ENCODE measurements at places on chromosomes 13 and 19.

- no peak for DNase-seq
Observed at GRCh38 chr13:40755082-40755700, 15.8 kb downstream of the MRPS31 start.

- no peak for DNase-seq
Observed at GRCh38 chr13:59671881-59672280, 491.8 kb downstream of the DIAPH3 start.

- DNase-seq, result no peak
Observed at GRCh38 chr13:80510686-80511085, 169.8 kb upstream of the SPRY2 start.

DNA sequence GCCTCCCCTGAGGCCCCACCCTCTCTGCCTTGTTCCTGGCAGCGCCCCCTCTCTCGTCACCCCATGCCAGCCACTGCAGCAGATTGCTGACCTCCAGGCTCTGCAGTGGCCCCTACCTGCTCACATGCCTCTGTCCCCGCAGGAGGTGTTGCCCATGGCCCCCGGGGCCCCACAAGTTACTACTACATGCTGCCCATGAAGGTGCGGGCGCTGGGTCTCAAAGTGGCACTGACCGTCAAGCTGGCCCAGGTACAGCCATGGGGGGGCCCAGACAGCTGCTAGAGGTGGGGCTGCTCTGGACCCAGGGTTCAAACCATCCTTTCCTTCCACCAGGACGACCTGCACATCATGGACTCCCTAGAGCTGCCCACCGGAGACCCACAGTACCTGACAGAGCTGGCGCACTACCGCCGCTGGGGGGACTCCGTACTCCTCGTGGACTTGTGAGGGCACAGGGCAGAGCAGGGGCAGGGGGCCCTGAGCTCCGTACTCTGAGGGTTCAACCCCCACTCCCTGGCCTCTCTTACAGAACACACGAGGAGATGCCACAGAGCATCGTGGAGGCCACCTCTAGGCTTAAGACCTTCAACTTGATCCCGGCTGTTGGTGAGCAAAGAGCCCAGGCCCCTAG lies 6.2 kb downstream of the MRPL4 start:
- DNase-seq, result no peak

DNA sequence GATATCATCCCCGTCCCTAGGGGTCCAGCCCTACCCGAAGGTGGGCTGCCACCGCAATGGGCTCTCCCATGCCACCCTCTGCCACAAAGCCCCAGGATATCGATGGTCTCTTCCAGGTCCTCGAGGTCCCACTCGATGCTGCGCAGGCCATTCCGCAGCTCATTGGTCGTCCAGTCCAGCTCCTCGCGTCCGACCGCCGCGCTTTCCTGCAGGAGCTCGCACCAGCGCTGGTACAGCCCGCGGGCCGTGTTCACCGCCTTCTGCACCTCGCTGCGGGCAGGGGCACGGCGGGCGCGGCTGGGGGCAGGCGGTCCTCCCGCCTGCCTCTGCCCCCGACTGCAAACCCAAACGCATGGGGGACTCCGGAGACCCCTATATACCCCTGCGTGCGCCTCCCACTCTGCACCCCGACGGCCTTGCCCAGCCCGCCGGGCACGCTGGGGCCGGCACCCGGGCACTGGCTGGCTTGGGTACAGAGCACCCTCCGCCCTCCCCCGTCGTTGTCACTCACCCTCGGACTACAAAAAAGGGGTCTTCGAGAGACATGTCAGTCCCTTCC lies 468 bp downstream of the STX10 start:
- no peak for DNase-seq

GRCh38 chr19:45130888-45131615 lies 29.7 kb downstream of the NKPD1 start:
- DNase-seq, result no peak

DNA sequence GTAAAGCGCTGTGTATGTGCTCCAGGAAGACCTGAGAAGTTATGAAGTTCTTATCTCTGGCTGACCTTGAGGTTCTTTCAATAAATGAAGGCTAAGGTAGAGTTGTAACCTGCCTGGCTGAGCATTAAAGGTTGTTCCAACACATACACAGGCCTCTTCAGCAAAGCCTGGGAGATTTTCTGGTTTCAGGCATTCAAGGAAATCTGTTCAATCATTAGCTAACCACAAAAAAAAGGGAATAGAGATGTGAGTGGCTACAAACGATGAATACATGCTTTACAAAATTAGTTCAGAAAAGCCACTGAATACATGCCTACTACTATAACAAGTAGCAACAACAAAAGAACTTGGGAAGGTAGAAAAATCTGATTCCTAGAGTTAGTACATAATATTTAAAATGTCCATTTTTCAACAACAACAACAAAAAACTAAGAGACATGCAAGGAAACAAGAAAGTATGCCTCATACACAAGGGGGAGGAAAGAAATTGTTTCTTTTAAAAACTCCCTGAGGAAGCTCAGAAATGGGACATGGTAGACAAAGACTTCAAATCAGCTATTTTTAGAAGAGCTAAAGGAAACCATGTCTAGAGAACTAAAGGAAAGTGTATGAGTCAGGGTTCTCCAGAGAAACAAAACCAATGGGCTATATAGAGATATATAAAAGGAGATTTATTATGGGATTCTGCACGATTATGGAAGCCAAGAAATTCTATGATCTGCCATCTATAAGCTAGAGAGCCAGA lies 191.5 kb upstream of the IPO5 start:
- DNase-seq, result no peak

DNA sequence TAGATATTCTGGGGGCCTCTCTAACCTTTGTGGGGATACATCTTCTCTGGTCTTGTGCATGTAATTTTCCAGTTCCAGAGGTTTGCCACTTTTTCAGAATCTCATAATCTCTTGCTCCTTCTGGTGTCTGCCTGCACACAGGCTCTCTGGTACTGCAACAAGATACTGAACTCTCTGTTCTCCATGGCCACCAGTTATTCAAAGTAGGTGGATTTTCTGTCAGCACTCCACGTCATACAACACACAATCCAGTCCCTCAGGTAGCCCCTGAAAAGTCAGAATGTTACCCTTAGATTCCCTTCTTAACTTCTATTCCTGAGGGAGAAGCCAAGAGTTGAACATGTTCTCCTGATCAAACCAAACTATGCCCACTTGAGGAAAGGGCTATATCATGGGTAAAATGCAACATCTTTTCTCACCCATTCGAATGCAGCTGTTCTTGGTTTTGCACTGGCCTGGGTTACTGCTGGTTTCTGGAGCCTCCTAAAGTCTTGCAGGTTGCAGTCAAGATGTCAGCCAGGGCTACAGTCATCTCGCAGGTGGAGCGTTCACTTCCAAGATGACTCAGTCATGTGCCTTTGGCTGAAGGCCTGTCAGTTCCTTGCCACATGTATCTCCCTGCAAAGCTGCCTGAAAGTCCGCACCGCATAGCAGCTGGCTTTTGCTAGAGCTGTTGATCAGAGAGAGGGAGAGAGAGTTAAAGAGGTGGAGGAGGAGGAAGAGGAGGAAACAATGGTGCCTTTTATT lies 57.7 kb upstream of the TUBA3C start:
- no peak for DNase-seq

- no peak for DNase-seq
Observed at GRCh38 chr19:36149673-36150406, 2.4 kb downstream of the COX7A1 start.

DNA sequence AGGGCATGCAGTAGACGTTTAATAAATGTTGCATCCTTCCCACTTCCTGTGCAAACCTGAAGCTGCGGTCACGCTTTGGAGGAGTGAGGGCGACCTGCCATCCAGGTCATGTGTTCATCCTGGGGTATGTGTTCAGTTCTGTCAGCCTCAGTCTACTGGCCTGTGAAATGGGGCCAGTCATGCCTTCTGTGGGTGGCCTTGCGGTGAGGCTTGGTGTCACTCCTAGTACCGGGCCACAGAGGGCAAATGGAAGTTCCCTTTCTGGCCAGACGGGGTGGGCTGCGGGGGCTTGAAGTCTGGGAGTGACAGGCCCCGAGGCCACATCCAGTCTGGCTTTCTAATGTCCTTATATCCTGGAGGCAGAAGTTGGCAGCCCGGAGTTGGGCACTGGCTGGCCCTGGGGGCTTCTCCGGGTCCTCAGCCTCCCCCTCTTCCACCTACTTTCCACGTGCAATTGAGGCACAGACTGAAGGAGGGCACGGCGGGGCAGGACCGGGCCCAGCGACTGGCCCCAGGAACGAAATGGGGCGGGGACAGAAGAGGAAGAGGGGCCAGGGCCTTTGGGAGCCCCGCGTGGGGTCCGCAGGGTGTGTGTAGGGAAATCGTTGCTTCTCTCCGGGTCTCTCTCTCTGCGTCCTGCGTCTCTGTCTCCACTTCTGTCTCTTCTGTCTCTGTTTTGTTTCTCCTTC lies 11.1 kb downstream of the PDE4A start:
- no peak for DNase-seq

DNA sequence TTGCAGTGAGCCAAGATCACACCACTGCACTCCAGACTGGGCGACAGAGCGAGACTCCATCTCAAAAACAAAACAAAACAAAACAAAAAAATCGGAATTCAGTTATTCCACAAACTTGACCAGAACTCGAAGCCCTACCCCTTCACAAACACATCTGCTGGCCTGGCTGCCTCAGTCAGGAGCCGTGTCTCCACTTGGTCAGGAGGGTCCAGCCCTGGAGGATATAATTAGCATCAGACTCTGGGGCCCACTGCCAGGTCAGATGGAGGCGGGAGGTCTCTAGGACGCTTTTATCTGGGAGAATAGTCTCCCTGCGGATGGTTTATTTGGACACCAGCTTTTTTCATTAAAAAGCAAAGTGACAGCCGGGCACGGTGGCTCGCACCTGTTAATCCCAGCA lies 8.0 kb downstream of the ELL start:
- no peak for DNase-seq

GRCh38 chr13:22357132-22357531 lies 686.3 kb downstream of the FGF9 start:
- no peak for DNase-seq
